BJ (cell line): ENCODE measurements at places on chromosomes 11 and 22.

- DNase-seq: no peak
Observed at GRCh38 chr11:1873048-1873812, 18.5 kb downstream of the PRR33 start.

DNA sequence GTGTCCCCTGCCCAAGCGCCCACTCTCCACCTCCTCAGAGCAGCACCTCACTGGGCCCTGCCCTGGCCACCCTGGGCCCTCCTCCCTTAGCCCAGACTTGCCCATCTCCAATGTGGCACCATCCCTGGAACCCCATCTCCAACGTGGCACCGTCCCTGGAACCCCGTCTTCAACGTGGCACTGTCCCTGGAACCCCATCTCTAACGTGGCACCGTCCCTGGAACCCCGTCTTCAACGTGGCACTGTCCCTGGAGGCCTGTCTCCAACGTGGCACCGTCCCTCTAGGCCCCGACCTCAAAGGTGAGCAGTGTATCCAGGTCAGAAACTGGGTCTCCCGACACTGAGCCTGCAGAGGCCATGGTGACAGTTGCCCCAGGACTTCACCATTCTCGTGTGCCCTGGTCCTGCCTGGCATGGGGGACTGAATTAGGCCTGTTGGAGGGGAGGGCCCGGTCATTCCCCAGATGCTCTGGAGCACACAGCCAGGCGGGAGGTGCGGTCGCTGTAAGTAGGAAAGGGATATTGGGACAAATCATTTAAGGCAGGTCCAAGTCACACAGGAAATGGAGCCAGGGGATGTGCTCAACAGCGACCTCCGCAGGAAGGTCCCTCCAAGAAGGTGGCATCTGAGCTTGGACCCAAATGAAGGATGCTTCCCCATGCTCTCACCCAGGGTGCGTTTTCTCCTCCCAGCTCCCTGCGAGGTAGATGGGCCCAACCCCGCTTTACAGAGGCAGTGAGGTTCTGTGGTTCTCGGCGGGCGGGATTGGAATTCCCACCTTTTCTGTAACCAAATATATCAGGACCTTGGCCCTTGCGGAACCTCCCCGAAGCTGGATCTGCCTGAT is 2.4 kb upstream of the CTSD start:
- DNase-seq: no peak

GRCh38 chr22:23113847-23114720 is 27.7 kb downstream of the RSPH14 start:
- no peak for DNase-seq

- DNase-seq: no peak
Observed at GRCh38 chr11:17930544-17931125, 82.2 kb downstream of the SERGEF start.

GRCh38 chr11:131146827-131147490 is 223.5 kb upstream of the NTM start:
- DNase-seq: peak; percentile 9
